NCI-H1436 treated with DMSO at 0.1 percent for 48 hours (cell line): ENCODE measurements at places on chromosomes 13 and 19.

DNA sequence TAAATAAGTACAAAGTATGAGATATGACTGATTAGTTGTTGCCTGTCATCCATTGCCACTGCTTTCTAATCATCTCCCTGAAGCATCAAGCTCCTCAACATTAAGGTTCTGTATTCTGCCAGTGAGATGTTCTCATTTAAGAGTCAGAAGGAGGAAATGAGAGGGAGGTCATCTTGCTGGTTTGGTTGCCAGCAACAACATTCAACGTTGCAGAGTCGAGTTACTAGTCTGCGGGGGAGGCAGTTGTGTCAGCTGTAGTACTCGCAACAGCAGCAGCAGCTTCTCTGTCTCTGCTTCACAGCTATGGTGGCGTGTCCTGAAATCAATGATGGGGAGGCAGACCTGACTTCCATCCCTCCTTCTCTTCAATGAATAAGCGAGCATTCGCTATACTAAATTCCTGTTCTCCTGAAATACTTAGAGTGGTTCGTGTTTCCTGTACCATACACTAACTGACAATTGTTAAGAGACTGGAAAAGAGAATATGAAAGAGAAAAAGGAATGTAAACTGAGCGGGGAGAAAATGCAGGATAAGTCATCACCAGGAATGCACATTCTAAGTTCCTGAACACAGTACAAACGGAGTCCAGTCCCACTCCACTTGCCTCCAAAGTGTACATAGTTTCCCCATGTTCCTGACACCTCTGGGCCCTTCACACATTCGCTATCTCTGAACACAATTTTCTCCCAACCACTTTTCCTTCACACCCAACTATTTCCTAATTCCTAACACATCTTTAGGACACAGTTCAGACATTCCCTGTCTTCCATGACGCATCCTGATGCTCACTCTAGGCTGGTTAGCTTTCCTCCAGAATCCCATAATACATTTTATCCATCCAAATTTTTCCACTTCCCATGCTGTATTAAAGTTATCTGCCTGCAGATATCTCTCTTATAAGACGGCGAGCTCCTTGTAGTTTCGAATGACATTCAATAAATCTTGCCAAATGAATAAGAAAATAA, 263.0 kb downstream of the KLF12 start:
- DNase-seq, result no peak

GRCh38 chr19:41926028-41926762, 2.1 kb downstream of the ERFL start:
- DNase-seq, result no peak

DNA sequence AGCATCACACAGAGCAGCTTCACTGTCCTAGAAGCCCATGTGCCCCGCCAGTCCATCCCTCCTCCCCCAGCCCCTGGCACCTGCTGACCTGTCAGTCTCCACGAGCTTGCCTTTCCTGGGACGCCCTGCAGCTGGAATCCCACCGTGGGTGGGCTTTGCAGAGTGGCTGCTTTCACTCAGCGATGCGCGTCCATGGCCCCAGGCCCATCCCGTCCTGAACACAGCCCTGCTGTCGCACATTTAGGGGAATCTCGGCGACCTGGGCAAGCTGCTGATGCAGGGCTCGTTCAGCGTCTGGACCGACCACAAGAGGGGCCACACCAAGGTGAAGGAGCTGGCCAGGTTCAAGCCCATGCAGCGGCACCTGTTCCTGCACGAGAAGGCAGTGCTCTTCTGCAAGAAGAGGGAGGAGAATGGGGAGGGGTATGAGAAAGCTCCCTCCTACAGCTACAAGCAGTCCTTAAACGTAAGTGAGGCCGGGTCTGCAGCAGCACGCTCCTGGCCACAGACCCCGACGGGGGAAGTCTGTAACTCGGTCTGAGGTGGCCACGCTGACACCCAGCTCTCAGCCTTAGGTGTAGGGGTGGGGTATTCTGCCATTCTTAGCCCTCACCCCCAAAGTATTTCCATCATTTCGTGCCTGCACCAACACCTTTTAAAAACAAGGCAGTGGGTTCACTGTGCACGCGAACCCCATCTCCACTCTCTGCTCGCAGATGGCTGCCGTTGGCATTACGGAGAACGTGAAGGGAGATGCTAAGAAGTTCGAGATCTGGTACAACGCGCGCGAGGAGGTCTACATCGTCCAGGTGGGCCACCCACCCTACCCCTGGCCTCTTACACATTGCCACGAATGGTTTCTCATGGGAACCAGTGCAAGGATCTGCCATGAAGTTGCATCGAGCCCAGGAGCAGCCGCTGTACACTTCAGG, 18.3 kb upstream of the F7 start:
- no peak for DNase-seq

DNA sequence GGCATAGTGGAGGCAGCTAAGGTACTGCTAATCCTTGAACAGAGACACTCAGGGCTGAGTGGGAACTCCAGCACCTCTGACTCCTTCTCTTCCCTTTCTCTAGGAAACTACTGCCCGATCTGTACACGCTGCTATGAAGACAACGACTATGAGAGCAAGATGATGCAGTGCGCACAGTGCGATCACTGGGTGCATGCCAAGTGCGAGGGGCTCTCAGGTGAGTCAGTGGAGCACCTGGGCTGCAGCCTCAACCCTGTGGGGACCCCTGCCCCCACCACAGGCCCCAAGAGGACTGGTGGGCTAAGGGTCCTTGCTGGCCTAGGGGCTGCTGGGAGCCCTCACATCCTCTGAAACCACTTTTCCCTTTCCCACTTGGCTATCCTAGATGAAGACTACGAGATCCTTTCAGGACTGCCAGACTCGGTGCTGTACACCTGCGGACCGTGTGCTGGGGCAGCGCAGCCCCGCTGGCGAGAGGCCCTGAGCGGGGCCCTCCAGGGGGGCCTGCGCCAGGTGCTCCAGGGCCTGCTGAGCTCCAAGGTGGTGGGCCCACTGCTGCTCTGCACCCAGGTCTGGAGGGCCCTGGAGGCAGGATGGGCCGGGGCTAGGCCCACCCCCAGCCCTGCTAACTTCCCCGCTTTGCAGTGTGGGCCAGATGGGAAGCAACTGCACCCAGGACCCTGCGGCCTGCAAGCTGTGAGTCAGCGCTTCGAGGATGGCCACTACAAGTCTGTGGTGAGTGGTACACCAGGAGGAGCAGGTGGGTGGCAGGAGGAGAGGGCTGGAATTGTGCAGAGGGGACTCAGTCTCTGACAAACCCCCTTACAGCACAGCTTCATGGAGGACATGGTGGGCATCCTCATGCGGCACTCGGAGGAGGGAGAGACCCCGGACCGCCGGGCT, 9.5 kb downstream of the KMT2B start:
- no peak for DNase-seq

DNA sequence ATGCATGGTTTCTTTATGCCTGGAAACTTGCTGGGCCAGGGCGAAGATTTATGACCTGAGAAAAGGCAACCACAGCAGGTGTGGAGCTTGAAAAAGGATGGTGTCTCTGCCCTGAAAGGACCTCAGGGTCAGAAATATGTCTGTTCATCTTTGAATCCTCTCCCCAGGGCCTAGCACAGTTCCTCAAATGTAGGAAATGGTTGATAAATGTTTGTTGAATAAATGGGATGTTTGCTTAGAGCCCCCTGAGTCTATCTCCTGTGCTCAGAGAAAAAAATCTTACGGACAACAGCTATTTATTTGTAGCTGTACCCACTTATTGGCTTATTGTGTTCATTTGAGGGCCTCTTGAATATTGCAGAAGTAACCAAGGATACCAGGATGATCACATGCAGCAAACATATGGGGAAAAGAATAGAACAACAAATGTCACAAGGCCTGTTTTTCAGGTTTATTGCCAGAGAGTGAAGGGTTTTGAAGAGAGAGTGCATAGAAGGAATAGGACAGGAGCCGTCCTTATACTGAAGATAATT, 114.5 kb downstream of the KLF5 start:
- no peak for DNase-seq

DNA sequence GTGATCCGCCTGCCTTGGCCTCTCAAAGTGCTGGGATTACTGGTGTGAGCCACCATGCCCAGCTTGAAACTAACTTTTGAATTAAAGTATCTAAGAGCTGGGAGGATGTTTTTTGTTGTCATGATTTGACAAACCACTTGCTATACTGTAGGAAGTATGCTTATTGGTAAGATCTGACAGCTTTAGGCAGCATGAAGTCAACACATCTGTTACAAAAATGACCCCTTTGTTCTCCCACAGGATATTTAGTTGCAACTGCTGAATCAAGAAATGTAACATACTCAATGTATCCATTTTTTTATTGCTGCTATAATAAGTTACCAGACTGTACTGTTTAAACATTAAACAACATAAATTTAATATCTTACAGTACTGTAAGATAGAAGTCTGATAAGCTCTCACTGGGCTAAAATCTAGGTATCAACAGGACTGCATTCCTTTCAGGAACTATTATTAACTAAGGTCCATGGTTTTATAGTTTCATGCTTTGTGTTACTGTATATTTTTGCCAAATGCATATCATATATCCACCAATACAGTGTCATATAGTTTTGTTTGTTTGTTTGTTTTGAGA, 22.8 kb upstream of the LRP3 start:
- no peak for DNase-seq

GRCh38 chr19:49860336-49861102, 6.9 kb downstream of the PNKP start:
- no peak for DNase-seq

DNA sequence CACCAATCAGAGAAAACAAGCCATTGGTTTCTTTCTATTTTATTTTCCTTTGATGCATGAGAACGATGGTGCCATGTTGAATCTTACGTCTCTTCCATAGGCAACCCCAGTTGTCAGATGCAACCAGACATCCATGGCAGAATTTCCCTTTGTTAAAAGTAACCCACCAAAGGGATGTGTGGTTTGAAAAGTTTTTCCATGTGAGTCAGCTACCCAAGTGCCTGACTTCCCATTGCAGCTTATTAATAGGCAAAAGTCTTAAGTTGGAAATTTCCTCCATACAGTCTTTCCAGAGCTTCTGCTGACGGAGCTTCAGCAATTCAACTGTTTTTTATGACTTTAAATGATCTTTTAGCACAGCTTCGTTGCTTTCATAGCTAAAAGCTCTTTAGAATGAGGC, 73.8 kb upstream of the FAM216B start:
- no peak for DNase-seq

DNA sequence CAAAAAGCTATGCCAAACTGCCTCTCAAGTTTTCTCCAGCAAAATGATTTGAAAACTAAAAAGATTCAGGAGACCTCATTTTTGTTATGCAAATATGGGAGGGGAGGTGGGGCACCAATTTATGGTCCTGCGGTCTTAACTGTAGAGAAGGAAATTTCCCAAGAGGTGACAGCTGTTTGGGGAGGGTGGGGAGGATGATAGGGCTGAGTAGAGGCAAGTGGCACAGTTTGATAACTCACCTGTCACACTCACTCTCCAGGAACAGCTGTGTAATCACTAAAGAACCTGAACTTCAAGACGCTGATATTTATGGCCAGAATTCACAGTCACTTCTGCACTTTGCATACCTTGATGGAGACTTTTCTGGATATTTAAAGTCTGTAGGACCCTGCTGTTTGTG, 232.9 kb upstream of the STARD13 start:
- DNase-seq, result no peak

GRCh38 chr19:39406656-39407409, at the start of gene ZFP36:
Gene ZFP36, plus strand, starts transcription at chr19:39406847. Its CDS starts 58 bp downstream, at chr19:39406905.
- no peak for DNase-seq

DNA sequence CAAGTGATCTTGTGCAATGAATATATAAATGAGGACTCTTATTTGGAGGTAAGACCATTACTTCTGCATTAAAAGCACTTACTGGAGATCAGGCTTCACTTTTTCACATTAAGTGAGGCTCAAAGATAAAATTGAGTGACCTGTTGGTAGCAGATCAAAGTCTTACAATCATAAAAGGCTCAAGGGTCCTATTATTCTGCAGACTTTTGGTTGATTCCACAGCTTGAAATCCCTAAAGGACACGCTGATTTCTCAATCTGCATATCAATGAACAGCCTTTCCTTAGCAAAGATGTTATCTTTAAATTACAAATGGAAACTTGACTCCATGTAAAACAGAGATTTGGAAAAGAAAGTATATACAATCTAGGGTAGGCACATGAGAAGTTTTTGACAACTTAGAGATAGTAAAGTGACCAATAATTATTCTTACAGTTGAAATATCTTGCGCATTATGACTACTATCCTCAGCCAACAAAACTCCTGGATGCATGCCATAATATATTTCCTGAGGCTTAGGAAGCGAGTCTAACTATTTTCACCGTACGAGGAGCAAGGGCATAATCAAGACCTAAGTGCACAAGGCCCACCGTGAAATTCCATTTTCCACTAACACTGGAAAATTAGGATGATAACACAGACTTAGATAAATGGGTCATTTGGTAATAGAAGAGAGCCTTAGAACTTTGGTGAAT, 640.7 kb downstream of the LIG4 start:
- DNase-seq, result no peak

DNA sequence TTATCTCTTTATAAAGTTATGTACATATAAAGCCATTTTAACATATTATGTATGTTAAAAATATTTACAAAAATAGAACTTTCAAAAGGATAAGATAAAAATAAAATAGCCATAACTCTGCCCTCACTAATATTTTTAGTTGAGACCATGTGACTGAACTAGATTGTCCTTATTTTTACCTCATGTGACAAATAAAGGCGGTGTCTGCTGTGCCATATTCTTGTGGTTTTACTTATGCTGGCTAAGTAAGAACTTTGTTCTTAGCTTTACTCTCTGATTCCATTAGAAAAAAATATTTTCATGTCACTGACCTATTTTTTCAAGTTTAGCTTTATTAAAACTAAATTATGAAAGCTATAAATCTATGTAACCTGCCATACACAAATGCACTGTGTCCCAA, 135.6 kb upstream of the TSC22D1 start:
- no peak for DNase-seq

- no peak for DNase-seq
These were observed 378.5 kb downstream of the FGF9 start for GRCh38 chr13:22049384-22049783.

DNA sequence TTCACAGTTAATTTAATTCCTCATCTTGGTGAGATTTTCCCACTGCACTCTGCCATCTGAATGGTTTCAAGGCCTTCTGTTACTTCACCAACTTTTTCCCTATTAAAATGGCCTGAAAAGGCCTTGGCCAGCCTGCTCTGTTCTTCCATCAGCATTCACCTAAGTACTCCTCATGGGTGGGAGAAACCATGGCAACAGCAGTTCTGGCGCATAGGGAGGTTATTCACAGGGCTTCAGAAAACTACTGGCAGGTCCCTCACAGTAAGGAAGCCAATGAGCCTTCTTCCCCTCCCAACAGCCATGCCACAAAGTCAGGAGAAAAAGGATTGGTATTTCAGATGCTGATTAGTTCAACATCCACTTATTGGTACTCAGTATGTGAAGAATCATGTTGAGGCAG, 17.2 kb upstream of the GJB2 start:
- DNase-seq, result no peak
